Activated CD8-positive, alpha-beta memory T cell treated with anti-CD3 and anti-CD28 coated beads for 4 hours (primary cell): ENCODE measurements at places on chromosomes 3 and 15.

DNA sequence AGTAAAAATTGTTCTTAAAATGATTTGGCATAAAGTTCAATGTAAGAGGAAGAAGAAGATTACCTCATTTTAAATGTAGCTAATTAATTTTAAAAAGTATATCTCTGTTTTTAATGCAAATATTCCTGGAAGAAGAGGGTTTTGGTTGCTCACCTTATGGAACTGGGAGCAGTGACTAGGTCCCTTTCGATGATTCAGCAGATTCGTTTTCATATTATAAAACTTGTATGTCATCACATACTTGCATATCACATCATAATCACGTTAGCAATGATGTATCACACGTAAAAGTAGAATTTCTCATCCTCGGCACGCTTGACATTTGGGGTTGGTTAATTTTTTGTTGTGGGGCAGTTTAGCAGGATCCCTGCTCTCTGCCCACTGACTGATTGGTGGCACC is 47.6 kb downstream of the GPR160 start:
- DNase-seq = no peak

DNA sequence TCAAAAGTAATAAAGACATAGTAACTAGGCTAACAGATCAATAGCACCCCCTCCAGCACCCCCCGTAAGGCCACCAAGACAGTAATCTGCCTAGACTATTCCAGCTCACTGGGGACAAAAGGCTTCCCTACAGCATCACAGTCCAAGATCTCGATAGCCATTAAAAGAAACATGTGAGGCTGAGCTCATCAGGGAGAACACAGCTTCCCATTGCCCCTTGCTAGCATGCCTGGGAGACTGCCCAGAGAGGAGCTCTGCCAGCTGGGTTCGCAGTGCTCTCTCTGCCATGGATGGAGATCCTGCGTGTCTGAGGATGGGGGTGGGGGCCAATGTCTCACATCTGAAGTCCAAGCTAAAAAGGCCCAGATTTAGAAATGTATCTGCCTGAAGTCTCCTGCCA is 17.8 kb downstream of the LRIG1 start:
- DNase-seq = no peak

DNA sequence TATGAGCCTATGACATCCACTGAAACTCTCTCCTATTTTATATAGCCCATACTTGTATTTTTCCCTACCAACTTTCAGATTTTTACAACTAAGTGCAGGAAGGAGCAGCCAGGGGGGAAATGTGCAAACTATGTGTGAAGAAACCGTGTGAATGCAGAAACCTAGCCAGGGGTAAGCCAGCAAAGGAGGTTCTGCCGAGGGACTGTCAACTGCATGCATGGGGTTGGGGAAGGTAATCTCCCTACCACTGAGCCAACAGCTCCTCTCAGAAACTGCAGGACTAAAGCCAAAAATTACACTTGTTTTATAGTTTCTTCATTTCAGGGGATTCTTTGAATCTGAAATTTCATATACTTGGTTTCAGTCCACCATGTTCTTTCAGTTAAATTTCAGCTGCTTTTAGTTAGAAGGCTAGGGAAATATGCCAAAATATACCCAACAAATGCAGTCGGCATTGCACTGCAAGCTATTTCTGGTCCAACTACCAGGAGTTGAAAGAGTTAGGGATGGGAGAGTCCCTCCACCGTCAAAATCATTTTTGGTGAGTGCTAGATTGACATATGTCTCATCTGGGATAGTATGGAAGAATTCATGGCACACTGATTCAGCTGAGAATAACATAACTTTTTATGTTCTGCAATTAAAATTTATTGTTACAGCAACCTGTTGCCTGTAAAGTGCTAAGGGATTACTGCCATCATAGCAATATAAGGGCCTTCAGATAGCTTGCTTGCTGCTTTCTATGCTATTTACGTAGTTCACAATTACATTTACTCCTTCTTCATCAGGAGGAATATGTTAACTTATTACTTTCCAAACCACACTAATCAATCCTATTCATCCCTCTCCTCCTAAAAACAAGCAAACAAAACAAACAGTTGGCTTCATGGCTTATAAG is 904.2 kb downstream of the ROBO1 start:
- no peak for DNase-seq

GRCh38 chr15:29749365-29750086 is 72.7 kb downstream of the TJP1 start:
- DNase-seq = no peak

- no peak for DNase-seq
Observed at GRCh38 chr3:38157595-38157994, 7.7 kb upstream of the OXSR1 start.

GRCh38 chr15:95606551-95606950 is 723.9 kb upstream of the NR2F2 start:
- DNase-seq = no peak

DNA sequence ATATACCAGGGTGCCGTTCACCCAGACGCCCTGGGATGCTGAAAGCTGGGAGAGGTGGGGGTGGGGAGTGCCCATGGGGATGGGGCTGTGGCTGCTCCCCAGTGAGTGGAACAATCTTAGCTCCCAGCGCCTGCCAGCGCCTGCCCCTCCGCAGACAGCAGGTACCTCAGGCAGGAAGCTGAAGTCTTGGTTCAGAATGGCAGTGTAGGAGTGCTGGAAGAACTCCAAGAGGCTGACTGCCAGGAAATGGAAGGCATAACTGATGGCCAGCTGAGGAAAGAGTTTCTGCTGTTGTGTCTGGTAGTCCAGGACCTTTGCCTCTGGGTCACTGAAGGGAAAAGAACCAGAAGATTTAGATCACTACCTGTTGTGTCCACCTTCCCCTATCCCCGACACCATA is 8.4 kb downstream of the ACOX2 start:
- no peak for DNase-seq

- DNase-seq = no peak
Observed at GRCh38 chr15:77060546-77060945, 10.4 kb downstream of the TSPAN3 start.

DNA sequence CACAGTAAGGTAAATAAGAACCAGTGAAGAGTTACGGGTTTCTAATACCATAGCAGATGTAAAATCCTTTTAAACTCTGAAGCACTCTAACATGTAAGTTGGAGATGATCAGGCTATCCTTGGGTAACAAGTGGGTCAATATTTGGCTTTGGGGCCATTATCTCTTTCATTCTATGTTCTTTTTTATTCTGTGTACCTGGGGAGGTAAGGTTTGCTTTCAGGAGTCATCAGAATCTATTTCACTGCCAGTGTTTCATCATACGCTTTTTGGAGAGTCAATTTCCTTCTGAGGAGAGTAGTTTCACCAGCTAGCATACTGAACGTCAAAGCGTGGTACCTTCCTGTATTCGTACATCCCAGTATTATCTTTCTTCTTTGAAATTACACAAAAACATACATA is 166.5 kb downstream of the GMNC start:
- no peak for DNase-seq

DNA sequence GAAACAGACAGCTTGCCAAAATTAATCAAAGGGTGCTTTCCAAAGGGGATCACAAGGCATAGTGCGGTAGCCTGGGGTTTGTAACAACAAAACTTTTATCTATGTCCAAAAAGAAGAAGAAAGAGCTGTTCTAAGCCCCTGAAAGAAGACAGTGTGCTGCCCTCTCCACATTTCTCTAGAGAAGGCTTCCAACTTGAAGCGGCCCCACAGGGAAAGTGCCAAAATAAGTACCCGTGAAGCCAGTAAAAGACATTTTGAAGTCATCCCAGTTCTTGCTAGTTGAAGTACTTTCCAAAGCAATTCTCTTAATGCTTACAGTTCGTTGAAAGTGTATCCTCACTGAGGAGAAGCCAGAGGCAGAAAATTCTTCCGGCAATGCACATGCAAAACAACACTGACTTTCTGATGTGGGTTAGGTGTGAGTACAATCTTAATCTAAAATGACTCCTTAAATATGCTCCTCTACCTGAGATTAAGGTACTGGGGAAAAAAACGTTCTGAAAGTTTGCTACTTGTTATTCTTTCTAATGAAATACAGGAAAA is 21.3 kb downstream of the GPR15 start:
- no peak for DNase-seq

DNA sequence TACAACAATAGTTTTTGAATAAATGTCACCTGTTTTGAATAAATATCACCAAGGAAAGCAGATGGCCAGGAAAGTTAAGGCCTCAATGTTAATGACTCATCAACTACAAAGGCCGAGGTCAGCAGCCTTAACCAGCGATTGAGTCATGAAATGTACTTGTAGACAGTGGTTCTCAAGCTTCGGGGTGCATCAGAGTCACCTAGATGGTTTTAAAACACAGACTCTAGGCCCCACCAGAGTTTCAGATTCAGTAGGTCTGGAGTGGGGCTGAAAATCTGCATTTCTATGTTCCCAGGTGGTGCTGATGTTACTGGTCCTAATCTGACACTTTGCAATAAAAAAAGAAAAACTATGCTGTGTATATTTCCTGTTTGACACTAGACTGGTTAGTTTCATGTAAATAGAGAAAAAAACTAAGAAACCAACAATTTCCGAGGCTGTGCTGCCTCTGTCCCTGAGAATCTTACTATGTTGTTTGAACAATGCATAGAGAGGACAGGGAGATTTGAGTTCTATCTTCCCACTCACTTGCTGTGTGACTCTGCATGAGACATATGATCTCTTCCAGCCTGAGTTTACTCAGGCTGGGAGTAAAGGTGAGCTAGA is 9.8 kb downstream of the RAB27A start:
- peak; percentile 55 for DNase-seq
